ENCODE measurements at places on chromosomes 6 and 20. TPM values are rescaled to one million over a fixed set of nuclear protein-coding genes. Genes with fewer than 3 reads are reported as not detected.

CLVS2 gene
- total RNA-seq, result not detected

BCAS1 gene
- total RNA-seq, result 127 TPM

RAET1E gene
- total RNA-seq, result not detected

SEMG1 gene
- total RNA-seq, result not detected

HSPA1L gene
- total RNA-seq, result not detected

SLC9A8 gene
- total RNA-seq, result 14.3 TPM

PHACTR3 gene
- 1.6 TPM for total RNA-seq

Measured in transverse colon (tissue), 4 donors.